ENCODE measurements at places on chromosomes 16 and 17. TPM values are rescaled to one million over a fixed set of nuclear protein-coding genes. Genes with fewer than 3 reads are reported as not detected.

Gene TMEM208
- total RNA-seq = 14.7 TPM

- no peak for DNase-seq
These were observed 30.0 kb downstream of the STH start for GRCh38 chr17:46028981-46029565.

GRCh38 chr16:55622930-55623561 lies 32.7 kb upstream of the SLC6A2 start:
- no peak for DNase-seq

DNA sequence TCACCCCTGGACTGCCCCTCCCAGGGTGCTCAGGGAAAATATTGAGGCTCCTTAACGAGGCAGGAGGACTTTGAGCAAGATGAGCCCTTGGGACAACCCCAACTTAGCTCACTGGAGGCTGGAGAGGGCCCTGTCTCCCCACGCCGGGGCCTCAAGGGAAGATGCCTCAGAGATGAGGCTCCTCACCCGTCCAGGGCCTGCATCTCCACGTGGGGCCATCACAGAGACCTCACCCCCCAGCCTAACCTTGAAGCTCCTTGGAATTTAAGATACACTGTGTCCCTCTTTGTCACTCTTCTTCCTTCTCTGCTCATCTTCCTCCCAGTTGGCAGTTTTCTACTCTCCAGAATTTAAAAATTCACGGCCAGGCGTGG lies 11.2 kb downstream of the COX4I1 start:
- DNase-seq = no peak

Data from gastrocnemius medialis (tissue), 4 donors.